Hepatocyte (in vitro differentiated cells): ENCODE measurements at places on chromosomes 4 and X. TPM values are rescaled to one million over a fixed set of nuclear protein-coding genes. Genes with fewer than 3 reads are reported as not detected.

DNA sequence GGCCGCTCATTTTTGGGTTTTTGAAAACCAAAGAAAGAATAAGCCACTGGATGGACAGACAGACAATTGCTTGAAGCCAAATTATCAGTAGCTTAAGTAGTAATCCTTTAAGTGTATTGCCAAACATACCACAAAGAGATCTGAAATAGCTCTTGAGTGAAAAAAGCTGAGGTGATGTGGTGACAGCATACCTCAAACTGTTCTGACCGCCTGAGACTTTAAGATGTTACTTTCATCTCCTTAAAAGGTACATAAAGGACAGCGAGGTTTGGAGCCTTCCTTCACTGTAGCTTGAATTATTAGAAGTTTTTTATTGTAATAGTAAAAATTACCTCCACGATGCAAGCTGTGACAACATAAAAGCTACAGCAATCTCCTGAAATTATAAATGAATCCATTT is 271.5 kb upstream of the FAM241A start:
- DNase-seq, result no peak

DNA sequence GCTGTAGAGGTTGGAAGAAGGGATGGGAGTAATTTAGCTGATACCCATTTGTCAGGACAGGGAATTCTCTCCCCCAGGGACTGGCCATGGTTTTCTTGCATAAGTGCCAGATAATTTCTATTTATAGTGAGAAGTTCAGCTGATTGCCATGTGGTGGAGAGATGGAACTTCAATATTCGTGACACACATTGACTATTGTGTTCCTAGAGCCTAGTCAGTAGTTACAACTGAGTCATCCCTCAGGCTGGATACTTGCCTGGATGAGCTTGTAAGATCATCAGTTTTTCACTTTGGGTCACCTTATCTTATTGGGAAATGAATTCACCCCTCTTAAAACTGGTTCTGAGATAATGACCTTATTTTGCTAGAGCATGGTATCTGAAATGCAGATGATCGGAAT is 32.2 kb downstream of the CFAP299 start:
- DNase-seq, result no peak

DNA sequence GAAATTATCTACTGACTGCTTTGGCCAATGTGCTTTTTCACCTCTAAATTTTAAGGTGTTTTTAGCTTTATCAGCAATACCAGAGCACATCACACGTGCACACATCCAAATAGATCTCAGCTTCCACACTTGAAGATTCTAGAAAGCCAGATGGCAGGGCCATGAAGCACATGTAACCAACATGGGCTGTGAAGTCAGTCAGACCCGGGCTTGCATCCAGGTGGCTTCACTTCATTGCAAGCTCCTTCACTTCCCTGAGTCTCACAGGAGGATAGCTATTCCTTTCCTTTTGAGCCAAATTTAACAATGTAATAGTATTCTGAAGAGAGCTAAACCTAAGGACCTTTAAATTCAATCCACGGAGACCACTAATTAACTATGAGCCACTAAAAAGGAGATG is 86.5 kb downstream of the SH3RF1 start:
- DNase-seq, result no peak

DNA sequence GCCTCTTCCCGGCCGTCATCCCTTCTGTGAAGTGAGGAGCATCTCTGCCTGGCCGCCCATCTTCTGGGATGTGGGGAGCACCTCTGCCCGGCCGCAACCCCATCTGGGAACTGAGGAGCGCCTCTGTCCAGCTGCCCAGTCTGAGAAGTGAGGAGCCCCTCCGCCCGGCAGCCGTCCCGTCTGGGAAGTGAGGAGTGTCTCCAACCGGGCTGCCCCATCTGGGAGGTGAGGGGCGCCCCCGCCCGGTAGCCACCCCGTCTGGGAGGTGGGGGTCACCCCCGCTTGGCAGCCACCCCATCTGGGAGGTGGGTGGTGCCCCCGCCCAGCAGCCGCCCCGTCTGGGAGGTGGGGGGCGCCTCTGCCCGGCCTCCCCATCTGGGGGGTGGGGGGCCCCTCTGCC is 142.3 kb downstream of the LAS1L start:
- no peak for DNase-seq

DNA sequence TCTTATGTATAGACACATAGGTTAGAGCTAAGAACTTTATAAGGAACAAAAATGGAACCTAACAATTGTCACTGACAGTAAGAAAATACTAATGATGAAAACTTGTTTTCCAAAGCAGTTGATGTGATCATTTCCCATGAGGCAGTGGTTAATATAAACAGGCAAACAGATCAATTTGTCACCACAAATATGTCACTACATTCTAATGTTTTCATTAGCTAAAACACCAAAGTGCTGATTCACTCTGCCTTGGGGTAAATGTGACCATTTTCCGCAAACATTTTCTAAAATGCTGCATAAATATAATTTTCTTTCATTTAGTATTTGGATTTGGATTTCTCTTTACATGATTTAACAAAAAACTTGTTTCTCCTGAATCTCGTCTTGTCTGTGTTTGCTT is 408.9 kb upstream of the CTSO start:
- DNase-seq, result no peak

GRCh38 chrX:24890677-24891076 is 125.1 kb downstream of the ARX start:
- peak; percentile 53 for DNase-seq

- DNase-seq, result no peak
Measured at GRCh38 chr4:80781431-80781830, 249.1 kb upstream of the BMP3 start.

GRCh38 chr4:158714937-158715336 is 8.3 kb downstream of the PPID start:
- no peak for DNase-seq

GRCh38 chr4:152510349-152511147 is 25.3 kb downstream of the FBXW7 start:
- DNase-seq, result no peak

DNA sequence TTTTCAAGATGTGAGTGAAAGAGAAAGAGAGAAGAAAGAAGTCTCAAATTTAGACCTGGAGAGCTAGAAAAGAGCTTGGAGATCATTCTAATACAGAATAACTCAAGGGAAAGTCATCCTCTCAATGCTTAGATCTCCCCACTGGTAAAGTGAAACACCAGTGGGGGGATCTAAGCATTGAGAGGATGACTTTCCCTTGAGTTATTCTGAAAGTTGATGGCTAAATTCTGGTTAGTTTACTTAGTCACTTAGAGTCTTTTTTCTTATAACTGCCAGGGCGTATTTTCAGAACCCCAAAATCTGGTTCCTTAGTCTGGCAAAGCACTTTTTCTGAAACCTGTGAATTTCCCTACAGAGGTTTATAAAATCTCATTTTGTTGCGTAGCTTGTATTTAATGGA is 198.6 kb downstream of the ARHGAP24 start:
- no peak for DNase-seq

- peak; percentile 58 for DNase-seq
Measured at GRCh38 chrX:134782796-134783195, 124.5 kb upstream of the PLAC1 start.

GRCh38 chr4:148618856-148619255 is 176.6 kb upstream of the NR3C2 start:
- no peak for DNase-seq

DNA sequence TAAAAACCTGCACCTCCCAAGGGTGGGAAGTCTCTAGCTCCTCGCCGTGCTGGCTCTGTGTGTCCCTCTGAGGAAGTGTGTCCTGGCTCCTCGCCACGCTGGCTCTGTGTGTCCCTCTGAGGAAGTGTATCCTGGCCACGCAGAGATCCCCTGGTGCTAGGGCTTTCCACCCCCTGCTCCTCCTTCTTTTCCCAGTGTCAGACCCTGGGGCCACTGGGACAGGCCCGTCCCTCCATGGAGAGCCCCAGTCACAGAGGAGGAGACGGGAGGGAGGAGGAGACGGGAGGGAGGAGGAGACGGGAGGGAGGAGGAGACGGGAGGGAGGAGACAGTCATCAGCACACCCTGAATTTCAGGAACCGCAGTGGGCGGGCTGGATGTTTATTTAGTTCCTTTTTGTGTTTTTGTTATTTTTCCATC is 53.8 kb upstream of the HGFAC start:
- DNase-seq, result no peak

DNA sequence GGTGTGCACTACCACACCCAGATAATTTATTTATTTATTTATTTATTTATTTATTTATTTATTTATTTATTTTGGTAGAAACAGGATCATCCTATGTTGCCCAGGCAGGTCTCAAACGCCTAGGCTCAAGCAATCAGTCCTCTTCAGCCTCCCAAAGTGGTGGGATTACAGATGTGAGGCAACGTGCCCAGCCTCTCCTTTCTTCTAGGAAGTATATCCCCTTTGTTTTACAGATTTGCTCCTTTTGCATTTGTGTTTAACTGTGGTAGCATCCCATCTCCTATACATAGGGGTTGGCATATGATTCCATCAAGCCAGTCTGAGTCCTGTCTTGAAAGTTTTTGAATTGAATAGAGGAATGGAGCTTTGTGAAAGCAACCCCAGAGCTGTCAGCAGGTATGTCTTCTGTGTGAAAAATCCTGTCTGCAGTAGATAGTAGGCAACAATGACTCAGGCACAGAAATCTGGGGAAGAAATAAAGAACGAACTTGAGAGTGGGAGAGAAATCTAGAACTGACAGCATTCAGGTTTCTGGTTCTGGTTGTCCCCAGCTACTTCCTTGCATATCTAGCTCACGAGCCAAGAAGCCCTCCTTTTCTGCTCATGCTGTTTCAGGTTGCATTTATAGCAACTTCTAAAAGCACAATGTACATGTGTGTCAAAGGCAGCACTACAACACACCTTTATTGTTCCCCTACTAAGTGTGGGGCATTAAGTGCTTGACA is 113.7 kb upstream of the LSM6 start:
- no peak for DNase-seq

The MAGEH1 gene
- 76.6 and 87.7 TPM in 2 replicates for total RNA-seq

The ARHGAP4 gene
- 3.3 and 6.4 TPM in 2 replicates for total RNA-seq

The GPR173 gene
- total RNA-seq, result 2.2 and 3.4 TPM in 2 replicates

The TKTL2 gene
- total RNA-seq, result not detected in 2 replicates
